ENCODE measurements at places on chromosomes 7 and 10. TPM values are rescaled to one million over a fixed set of nuclear protein-coding genes. Genes with fewer than 3 reads are reported as not detected.

Gene DPYSL4
- total RNA-seq, result 6.7 TPM

Gene PTPN20
- not detected for total RNA-seq

Gene FAM25A
- total RNA-seq, result not detected

Gene RET
- total RNA-seq, result 0.17 TPM

Gene SPDYE5
- not detected for total RNA-seq

Gene SCIN
- 0.06 TPM for total RNA-seq

DNA sequence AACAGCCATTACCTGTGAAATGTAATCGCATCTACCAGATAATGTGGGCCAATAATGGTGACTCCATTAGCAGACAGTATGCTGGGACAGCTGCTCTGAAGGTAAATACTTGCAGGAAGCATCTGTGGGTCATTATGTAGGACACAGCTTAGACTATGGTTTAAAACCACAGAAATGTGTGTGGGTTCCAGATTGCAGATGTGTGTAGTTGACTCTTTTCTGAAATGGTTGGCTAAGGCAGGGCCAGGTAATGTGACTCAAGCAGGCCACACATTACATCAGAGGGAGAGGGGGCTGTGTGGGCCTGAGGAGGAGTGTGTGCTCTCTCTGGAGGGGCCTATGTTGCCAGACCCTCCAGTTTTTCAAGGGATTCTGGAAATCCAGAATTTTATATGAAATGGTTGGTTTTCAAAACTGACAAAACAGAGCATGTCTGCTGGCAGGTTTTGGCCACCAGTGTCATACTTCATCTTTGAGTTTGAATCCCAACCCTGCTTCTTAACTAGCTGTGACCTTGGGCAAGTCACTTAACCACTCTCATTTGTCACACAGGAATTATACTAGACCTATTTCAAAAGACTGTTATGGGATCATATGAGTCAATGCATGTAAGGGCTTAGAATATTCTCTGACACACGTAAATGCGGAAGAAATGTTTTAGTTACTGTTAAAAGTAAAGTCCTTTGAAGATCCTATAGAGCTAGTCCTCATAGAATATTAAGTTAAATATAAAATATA is 64.5 kb downstream of the MCMBP start:
- DNase-seq, result peak; percentile 68

DNA sequence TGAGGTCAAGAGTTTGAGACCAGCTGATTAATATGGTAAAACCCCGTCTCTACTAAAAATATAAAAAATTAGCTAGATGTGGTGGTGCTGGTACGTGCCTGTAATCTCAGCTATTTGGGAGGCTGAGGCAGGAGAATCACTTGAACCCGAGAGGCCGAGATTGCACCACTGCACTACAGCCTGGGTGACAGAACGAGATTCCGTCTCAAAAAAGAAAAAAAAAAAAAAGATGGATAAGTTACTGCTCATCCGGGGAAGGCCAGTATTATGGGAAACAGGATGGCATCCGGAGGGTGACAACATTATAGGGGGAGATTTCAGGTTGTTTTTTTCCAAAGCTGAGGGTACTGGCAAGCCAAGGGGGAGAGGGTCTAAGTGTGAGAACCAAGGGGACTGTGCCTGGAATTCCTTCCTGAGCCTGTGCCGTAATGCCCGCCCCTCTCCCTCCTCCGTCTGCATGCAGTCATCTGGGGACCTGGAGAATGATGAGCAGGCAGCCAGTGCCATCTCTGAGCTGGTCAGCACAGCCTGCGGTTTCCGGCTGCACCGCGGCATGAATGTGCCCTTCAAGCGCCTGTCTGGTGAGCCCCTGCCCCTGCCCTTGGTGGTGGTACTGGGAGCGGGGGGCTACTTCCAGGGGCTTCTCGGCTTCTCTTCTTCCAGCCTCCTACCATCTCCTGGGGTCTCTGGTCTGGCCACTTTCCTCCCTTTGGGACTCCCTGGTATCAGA is 4.4 kb downstream of the LAMTOR4 start:
- DNase-seq, result no peak

Measured in Daoy (cell line).